ENCODE measurements at places on chromosomes 2 and 18.

DNA sequence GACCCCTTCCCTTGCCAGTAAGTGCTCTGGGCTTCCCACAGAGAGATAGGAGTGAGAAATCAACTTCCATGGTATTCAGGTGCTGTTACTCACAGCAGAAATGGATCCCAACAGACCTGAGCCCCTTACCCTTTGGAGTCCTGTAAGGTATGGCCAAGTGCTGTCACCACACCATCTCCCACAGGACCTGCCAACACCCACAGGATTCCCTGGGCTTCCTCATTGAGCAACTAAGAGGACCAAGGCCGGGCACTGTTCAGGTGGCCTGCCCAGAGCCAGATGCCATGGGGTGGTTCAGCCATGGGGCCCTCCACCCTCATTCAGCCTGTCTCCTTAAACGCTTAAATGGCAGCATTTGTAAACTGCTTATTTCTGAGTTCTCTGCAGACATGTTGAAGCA is 166.2 kb downstream of the TRIM43 start:
- no peak for DNase-seq

- no peak for DNase-seq
These were observed 62.2 kb downstream of the RPL37A start for GRCh38 chr2:216560838-216561270.

DNA sequence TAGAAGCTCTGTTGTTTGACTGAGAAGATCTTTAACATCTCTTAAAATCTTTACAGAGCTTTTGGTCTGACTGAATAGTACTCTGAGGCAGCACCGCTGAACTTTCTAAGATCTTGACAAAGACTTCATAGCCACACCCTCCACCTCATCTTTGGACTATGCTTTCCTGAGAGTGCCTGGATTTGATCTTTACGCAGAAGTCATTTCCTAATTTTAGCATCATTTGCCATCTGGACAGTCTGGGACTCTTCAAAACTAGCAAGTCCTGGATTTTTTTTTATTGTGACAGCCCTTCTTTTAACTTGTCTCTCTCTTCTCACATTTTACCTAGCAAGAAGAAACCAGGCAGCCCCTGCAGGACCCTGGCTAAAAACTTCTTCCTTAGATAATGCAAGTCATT is 188.8 kb downstream of the CTIF start:
- no peak for DNase-seq

DNA sequence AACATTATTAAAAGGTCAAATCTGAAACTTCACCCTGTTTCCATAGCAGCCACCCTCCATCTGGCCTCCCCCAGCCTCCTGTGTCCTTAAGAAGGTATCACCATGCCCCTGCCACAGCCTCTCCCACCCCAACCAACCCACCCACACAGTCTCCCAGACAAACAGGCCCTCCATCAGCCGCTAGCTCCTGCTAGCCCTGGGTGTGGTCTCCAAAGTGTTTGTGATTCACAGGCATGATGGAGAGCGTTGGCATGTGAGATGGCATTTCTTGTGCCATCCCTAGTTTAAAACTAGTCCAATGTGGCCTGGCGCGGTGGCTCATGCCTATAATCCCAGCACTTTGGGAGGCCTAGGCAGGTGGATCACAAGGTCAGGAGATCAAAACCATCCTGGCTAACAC is 44.9 kb upstream of the GPR45 start:
- DNase-seq, result no peak

GRCh38 chr2:8268172-8268783 is 413.6 kb upstream of the ID2 start:
- DNase-seq, result no peak

GRCh38 chr2:23594460-23594825 is 209.5 kb downstream of the KLHL29 start:
- no peak for DNase-seq

GRCh38 chr2:166057370-166058164 is 70.3 kb downstream of the SCN1A start:
- DNase-seq, result no peak

- no peak for DNase-seq
These were observed 7.0 kb downstream of the USP34 start for GRCh38 chr2:61463769-61464475.

DNA sequence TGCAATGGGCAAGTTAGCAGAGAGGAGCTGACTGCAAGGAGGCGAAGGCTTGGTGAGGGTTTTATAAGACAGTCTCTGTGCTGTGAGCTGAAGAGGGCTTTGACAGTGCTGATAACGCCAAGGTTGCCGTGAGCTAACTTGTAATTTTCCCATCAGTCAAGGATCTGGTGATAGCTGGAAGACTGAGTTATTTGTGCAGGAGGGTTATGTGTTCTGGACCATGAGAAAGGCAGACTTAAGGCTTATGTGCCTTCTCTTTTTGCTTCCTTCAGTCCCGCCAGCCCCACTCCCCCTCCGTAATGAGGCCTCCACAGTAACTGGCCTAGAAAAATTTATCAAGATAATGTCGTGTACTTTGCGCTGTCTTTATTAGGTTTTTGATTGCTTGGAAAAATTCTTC is 94.6 kb downstream of the RTP5 start:
- no peak for DNase-seq

DNA sequence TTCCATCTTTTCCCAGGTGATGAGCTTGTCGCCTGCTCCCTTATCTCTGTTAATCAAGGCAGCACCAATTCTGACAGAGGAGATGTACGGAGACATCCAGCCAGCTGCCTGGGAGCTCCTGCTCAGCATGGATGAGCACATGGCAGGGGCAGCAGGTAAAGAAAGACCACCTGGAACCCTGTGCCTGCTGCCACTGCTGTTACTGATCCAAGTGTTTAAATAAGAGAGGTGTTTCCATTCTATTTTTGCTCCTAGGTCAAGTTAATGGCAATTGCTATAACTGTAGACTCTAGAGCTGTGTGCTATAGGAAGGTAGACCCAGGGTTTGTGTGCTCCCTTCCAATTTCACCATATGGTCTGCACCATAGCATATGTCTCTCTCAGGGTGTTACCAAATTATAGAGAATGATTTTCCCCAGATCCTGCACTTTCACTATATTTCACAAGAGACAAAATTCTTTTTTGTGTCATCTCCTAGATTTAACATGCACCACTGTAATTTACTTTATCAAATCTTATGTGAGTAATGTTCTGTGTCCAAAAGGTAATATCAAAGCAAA is 88.6 kb upstream of the RPE start:
- DNase-seq, result no peak

DNA sequence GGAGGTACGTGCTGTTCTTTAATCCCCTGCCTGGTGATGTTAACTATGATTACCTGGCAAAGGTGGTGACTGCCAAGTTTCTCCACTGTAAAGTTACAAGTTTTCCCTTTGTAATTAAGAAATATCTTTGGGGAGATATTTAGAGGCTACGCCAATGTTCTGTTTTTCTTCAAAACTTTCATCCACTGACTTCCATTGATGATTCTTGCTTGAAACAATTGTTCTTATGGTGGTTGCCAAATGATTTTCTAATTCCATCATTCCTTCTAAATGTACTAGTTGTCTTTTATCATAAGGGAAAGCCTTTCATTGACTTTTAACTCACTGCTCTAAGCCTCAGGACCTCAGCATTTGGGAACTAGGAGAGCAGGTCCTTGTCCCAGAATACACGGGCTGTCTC is 205.5 kb downstream of the SMAD7 start:
- DNase-seq, result no peak

- DNase-seq, result no peak
These were observed 147.2 kb downstream of the MBP start for GRCh38 chr18:76985156-76985950.
